ENCODE measurements at places on chromosomes 16 and 17.

- no peak for DNase-seq
Measured at GRCh38 chr16:57688987-57689761, 5.4 kb upstream of the DRC7 start.

DNA sequence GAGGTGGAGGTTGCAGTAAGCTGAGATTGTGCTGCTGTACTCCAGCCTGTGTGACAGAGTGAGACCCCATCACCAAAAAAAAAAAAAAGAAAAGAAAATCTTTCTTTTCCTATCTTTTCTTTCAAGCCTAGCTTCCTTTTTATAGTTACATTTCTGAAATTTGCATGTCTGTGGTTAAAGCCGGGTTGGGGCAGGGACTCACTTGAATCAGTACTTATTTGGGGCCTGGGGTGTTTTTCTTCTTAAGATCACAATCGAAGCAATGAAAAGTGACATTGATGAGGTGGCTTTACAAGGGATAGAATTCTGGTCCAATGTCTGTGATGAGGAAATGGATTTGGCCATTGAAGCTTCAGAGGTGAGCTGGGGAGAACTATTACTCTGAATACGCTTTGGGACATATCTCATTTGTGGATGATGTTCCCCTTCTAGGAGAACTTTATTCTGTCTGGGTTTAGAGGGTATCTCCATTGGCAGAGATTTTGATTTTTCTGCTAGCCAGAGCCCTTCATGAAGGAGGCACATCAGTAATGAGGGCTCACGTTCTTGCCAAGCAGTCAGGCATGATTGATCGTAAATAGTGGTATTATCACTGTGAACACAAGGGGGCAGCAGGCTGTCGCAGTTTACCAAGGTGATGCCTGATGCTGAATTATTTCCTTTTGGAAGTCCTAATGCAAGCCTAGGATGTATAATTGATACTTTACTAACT, 14.3 kb downstream of the KPNB1 start:
- DNase-seq, result peak; percentile 62

GRCh38 chr17:6711081-6711674, 2.0 kb downstream of the SLC13A5 start:
- DNase-seq, result no peak

DNA sequence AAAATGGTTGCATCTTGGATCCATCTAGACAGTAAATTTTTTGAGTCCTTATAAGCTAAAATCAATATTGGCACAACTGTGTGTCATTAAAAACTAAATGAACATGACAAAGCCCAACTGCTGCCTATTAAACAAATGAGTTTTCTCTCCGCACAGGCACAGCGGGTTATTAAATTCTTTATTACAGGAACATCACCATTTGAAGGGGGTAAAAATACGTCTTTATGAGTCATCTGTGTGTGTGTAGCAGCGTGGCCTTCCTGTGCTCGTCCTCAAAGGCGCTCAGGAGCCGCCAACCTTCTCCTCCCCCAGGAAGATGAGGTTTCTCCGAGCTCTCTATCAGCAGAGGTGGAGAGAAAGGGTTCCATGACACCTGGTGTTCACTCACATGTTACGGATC, 62.6 kb upstream of the SDK2 start:
- DNase-seq, result no peak
